ENCODE measurements at places on chromosomes 5 and 9. TPM values are rescaled to one million over a fixed set of nuclear protein-coding genes. Genes with fewer than 3 reads are reported as not detected.

PCDHB12 gene
- 2.3 TPM for total RNA-seq

PRDM9 gene
- 0.11 TPM for total RNA-seq

DMRTA1 gene
- total RNA-seq, result 3.9 TPM

ANKRD20A1 gene
- 2.9 TPM for total RNA-seq

PTPN3 gene
- 2.4 TPM for total RNA-seq

C9orf50 gene
- total RNA-seq, result 1.00 TPM

IL4 gene
- not detected for total RNA-seq

SLC27A6 gene
- total RNA-seq, result 31.5 TPM

PCDHGA6 gene
- 0.24 TPM for total RNA-seq

NR3C1 gene
- 34.2 TPM for total RNA-seq

GABRA1 gene
- total RNA-seq, result 0.11 TPM

FOXD4L5 gene
- 0.49 TPM for total RNA-seq

KLHL3 gene
- total RNA-seq, result 4.8 TPM

BTNL9 gene
- 0.98 TPM for total RNA-seq

PTGDS gene
- total RNA-seq, result 1.2 TPM

LURAP1L gene
- 5.8 TPM for total RNA-seq

ANKRD34B gene
- total RNA-seq, result 0.19 TPM

FOXI1 gene
- not detected for total RNA-seq

AHRR gene
- total RNA-seq, result 24.0 TPM
